ENCODE measurements at places on chromosomes 3 and 15.

DNA sequence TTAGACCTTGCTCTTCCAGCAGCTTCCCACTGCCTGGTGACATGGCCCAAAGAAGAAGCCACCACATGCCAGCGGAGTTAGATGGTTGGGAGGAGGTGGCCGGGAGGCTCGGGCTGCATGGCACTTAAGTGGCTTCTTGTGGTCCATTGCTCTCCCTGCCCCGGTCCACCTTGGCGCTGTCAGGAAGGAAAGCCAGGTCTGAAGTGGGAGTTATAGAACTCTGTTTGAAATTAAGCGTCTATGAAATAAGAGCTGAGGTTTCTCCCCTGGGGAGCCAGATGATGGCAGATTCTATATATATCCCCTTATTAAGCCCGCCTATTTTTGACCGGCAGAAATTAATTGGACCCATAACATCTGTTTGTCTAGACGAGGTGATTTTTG, 61.2 kb downstream of the ITGA11 start:
- no peak for DNase-seq

- no peak for DNase-seq
Measured at GRCh38 chr3:42430781-42431532, 20.5 kb upstream of the LYZL4 start.

DNA sequence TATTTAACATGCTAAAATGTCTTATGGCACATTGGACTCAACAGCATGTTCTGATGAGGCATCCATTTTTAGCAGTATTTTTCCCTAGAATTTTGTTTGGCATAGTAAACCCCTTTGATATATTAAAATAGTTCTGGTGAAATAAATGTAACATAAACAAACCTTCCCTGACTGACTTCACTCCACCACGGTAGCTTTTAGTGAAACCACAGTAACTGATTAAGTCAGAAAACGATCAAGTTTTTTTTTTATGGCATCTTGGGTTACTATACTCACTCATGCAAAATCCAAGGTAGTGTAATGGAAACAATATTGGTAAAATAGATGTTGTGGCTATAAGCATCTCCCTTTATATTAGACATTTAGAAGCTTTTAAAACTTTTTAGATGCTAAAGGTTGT, 2.8 kb downstream of the SERP1 start:
- DNase-seq: no peak

- DNase-seq: no peak
Measured at GRCh38 chr15:45795440-45796069, 160.7 kb downstream of the SQOR start.

DNA sequence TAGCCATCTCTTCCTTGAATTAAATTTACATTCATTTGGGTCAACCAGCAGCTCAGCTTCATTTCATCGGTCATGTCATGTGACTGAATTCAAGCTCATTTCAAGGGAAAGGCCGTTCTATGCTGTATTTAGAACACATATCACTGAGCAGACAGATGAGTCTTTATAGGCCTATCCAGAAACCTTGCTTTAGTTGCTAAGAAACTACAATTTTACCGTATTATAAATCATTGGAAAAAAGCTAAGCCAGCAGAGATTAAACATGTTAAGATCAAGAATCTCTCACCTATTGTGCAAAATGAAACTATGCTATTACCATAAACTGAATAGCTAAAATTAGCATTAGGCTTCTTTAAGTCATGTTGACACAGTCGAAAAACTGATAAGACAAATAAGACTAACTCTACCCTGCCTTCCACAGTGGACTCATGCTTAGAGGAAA, 2.2 kb downstream of the NPTN start:
- DNase-seq: no peak

DNA sequence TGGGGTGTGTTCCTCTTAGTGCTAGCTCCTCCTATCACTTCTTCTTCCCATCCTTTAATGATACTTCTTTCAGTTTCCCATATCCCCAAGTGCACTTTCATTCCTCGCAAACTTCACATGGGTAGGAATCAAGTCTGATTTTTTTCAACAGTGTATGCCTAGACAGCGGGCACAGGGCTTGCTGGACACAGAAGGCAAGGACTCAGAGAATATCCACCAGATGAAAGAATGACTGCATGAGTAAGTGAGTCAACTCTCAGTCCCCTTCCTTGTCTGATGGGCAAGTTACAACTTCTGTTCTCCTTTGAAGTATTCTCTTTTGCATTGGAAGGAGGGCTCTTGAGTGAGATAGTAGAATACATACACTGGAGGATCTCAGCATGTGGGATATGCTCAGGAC, 3.1 kb upstream of the SQOR start:
- DNase-seq: no peak

DNA sequence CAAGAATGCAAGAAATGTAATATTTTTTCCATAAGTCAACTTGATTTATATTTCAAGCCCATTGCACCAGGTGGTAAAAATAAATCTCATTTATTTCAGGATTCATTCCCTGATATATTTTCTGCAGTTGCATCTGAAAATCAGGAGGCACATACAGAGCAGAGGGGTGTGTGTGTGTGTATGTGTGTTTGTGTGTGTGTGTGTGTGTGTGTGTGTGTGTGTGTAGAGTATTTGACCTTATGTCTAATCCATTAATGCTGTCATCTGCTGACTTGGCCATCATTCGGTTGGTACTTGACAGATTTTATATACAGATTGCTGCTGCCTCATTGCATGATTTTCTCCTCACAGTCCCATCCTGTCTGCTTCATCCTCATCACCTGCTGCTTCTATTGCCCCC, 118.5 kb downstream of the SERPINI1 start:
- DNase-seq: no peak

- DNase-seq: no peak
Measured at GRCh38 chr15:58958811-58959210, 25.3 kb upstream of the SLTM start.

DNA sequence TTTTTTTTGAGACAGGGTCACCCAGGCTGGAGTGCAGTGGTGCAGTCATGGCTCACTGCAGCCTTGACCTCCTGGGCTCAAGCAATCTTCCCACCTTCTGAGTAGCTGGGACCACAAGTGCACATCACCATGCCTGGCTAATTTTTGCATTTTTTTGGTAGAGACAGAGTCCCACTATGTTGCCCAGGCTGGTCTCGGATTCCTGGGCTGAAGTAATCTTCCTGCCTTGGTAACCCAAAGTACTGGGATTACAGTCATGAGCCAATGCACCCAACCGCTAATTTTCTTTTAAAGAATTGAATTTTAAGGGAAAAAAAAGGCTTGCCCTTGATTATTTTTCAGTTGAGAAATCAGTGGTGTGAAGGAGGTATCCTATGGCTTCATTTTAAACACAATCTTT, 334.0 kb downstream of the SOX2 start:
- no peak for DNase-seq

DNA sequence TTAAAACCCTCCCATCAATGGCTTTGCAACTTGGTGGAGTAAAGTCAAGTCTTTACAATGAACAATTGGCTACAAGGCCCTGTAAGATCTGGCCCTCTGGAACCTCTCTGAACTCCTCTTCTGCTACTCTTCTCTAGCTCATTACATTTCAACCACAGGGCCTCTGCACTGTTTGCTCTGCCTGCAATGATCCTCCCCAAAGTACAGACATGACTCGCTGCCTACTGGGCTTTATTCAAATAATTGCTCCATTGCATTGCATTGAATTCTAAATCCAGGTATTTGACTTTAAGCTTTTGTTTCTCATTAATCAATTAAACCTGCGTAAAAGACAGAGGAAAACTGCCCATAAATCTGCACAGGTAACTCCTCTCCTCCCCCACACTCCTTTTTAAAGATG, 96.7 kb downstream of the CD47 start:
- no peak for DNase-seq

DNA sequence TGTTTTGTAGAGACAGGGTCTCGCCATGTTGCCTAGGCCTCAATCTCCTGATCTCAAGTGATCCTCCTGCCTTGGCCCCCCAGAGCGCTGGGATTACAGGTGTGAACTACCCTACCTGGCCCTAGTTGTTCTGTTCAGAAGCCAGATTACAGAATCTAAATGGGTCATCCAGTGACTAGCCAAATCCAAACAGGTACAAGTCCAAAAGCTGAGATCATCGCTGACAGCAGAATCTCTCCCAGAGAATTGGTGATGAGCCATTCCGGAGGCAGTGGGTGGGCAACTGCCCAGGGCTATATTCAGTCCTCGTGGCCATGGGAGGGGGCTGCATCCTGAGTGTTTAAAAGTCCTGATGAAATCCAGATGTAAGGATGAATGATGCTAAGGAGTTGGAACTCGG, 47.5 kb upstream of the SEMA4B start:
- DNase-seq: no peak

DNA sequence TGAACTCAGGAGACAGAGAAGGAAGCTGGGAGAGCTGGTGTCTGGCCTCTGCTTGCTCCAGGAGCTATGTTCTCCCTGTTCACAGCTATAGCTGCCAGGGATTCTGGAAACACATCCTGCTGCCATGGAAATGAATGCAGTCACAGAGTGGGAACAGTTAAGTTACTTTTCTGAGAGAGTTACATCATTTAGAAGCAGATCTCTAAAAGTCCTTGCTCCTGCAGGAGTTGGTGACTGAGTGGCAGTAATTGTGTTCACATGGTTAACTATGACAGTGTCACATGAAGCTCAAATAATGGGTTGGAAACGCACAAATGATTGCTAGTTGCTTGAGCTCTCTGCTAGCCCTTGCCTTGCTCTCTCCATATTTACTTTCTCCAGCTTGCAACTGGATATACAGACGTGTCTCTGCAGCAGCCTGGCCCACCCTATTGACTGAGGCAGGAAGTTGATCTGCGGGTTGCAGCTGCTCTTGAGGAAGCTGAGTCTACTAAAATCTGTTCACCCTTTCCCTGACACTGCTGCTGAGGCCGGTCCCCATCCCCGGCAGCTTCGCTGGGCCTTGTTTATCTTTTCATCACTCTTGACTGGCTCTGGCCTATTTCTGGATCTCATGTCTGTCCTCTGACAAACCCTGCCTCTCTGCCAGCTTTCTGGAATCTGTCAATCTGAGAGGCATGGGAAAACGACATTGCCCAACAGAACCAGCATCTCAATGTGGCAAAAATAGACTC, 16.7 kb upstream of the ISLR start:
- DNase-seq: no peak

DNA sequence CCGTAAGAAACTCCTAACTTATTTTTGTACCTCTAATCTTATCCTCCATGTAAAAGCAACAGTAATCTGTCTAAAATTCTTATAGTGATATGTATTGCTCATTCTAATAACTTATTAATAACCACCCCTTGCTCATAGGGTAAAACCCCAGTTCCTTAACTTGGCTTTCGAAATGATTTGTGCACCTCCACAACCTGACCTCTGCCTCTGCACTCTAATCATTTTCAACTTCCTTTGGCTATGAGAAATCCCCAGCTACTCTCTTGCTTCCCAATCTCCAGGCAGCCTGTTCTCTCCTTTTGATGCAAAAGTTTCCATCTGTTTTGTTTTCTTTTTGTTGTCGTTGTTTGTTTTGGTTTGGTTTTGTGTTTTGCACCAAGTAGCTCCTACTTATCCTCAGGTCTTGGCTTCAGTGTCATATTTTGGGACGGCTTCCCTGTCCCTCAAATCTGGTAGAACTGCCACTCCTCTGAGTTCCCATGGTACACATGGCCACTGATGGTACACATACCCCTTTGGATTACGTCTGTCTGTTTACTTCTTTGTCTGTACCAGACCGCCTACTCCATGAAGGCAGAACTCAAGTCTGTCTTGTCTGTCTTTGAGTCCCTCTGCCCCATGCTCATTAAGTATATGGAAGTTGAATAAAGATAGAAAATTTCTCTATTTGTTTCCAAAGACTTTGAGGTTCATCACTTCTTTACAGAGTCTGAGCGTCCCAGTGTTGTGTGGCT, 105.6 kb upstream of the TGFBR2 start:
- DNase-seq: no peak

DNA sequence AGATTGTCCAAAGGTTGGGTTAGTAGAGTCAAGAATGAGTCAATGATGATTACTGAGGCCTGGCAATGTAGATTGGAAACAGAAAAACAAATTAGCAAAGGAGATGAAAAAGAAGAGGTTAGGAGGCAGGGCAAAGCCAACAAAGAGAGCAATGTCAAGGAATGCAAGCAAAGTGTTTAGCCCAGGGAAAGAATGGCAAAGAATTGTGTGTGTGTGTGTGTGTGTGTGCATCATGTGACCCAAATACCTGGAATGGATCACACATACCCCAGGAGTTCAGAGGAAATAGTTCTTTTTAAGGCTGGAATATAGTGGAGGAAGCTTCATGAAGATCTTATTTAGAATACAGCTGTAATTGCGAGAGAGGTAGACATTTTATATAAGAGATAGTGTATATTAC, 831.7 kb upstream of the ARPP21 start:
- DNase-seq: no peak

DNA sequence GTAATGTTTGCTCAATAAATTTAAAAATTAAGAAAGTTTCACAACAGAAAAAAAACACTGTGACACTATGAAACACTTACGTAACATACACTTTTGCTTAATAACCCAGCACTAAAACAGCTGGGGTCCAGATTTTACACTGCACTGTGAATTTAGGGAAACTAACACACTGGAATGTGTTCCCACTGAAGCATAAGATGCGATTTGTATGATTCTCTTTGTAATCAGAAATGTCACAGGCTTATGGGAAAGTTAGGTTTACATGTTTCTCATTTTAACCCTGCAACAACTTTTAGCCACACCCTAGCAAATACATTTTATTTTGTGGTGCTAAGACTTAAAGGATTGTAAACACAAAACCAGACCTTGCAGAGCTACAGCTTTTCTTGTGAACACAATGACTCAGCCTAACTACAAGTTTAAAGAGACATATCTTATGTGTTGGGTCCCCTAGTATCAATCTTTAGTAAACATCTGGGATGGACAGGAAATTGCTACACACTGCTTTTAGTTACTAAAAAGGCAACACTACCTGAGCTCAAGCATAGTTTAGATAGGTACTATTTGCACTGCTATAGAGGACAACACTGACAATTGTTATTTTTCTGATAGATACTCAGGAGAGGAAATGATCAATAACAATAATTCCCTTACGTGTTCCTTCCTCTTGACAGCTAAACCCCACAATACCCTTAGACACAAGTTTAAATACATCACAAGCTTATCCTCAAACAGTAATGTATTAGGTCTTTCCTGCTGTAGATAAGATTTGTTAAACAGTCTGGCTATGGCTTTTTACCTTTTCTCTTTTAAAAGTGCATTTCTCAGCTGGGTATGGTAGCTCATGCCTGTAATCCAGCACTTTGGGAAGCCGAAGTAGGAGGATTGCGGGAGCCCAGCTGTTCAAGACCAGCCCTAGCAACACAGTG, 3.8 kb downstream of the PLD1 start:
- no peak for DNase-seq

GRCh38 chr3:45940004-45940780, 3.1 kb upstream of the CXCR6 start:
- DNase-seq: no peak

GRCh38 chr15:70763950-70764730, 782 bp upstream of the UACA start:
- DNase-seq: no peak
